ENCODE measurements at places on chromosomes 5 and 9.

DNA sequence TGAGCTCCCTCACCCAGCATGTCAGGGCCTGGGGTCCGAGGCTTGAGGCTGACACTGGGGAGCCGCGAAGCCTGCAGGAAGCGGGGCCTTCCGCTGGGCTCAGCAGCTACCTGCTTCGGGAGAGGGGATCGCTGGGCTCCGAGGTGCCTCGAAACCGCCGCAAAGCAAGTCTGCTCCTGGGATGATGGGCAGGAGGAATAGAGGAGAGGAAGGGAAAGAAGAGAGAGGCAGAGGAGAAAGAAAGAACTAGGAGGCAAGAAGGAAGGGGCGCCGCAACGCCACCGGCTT is 1.5 kb upstream of the PRDM12 start:
- no peak for DNase-seq

DNA sequence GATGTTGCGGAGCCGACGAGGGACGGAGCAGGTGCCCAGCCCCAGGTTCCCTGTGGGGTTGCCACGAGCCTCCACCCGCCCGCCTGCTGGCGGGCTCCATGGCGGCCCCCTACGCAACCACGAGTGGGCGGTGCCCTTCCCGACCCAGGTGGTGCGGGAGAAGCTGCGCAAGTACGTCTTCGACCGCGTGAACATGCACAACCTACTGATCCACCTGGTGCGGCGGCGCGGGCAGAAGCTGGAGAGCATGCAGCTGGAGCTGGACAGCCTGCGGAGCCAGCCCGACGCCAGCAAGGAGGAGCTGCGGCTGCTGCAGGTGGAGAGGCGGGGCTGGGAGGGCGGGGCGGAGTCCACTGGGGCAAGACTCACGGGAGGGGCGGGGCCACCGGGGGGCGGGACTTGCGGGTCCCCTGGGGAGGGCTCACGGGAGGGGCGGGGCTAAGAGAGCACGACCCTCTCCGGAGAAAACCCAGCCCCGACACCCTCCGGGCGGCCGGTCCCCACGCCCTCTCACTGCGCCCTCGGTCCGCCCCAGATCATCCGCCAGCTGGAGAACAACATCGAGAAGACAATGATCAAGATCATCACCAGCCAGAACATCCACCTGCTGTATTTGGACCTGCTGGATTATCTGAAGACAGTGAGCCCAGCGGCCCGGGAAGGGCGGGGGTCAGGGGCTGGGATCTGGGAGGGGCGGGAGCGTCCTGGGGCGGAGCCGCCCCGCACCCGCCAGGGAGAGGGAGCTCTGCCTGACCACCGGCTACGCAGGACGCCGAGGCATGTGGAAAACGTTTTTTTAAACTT is 3.9 kb downstream of the CCDC183 start:
- DNase-seq, result peak; percentile 90

GRCh38 chr5:156907667-156908066 is 55.4 kb downstream of the TIMD4 start:
- no peak for DNase-seq

GRCh38 chr5:131112424-131112823 is 52.6 kb downstream of the HINT1 start:
- DNase-seq, result no peak

DNA sequence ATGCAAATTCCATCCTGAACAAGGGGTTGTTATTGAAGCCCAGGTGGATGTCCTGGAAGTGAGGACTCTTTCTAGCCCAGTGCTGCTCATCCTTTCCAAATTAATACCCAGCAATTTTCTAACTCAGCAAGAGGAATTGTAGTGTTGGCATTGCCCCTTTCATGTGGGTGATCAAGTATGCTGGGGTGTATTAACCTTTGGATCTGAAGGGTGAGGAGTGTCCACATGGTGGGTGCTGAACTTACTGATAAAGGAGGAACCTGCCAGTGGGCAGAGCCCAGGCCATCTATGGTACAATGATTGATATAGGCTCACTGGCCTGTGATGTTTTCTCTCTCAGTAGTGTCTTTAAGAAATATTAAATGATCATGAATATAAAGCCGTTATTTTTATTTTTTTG is 210.1 kb downstream of the NTRK2 start:
- DNase-seq, result no peak

- DNase-seq, result no peak
Observed at GRCh38 chr5:83428126-83428525, 43.4 kb upstream of the VCAN start.

- DNase-seq, result no peak
Observed at GRCh38 chr5:157476702-157477408, 16.8 kb downstream of the NIPAL4 start.

DNA sequence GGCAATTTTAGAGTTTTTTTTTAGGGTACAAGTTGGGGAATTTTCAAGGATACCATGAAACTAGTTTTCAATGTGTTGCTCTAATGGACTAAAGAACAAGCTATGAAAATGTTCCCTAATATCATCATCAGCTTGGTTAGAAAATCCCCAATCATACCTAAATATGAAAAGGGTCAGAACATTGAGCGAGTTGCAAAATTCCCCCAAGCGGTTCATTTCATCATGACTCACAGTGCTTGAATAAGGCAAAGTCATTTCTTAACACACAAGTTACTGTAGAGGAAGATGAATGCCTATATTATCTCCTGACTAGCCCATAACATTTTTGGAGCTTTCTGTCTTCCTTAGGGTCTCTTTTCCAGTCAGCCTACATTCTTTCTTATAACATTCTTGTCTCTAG is 62.7 kb downstream of the ST8SIA4 start:
- DNase-seq, result no peak

DNA sequence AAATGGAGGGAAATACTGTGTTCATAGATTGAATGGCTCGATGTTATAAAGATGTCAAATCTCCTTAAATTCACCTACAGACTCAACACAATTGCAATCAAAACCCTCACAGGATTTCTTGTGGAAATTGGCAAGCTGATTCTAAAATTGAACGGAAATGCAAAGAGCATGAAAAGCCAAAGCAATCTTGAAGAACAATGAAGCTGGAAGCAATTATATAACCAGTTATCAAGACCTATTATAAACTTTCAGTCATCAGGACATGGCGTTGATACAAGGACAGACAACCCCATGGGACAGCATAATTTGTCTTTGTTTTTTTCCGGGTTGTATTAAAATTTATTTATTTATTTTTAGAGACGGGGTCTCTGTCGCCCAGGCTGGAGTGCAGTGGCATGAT is 53.5 kb upstream of the OTULINL start:
- DNase-seq, result no peak

DNA sequence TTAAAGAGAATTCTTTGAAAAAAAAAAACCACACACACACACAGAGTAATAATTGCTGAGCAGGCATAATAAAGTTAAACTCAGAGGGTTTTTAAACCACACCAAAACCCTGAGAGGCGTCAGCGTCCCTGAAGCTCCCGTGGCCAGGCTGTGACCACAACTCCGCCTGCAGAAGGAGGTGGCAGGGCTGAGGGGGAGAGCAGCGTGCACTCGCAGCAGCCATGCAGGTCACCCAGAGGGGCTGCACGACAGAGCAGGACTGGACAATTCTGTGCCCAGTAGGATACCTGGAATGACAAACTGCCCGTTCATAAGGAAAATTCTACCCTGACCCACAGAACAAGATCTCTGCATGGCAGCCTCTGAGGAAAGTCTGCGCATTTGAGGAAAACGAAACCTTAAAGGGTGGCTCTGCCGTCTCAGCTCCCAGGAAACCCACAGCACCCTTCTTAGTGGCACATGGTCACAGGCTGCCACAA is 44.0 kb downstream of the ROR2 start:
- DNase-seq, result no peak

- DNase-seq, result peak; percentile 53
Observed at GRCh38 chr5:1508659-1509290, 15.0 kb downstream of the LPCAT1 start.

DNA sequence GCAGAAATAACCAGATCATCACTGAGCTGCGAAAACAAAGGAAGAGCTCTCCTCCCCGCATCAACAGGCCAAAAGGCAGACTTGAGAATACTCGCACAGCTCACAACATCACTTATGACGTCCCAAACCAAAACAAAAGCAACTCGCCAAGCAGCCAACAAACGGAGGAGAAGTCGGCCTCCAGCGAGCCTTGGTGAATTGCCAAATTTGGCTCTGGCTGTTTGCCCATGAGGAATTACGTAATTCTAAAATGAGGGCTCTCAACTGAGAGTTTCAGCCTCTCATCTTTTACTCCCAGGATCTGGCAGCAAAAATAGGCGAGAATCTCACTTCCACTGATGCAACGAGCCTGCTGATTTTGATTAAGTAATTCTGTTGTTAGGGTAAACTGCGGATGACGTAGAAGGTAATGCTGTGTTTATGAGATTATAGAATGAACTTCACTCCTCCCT is 51.7 kb upstream of the SEMA6A start:
- DNase-seq, result peak; percentile 70

DNA sequence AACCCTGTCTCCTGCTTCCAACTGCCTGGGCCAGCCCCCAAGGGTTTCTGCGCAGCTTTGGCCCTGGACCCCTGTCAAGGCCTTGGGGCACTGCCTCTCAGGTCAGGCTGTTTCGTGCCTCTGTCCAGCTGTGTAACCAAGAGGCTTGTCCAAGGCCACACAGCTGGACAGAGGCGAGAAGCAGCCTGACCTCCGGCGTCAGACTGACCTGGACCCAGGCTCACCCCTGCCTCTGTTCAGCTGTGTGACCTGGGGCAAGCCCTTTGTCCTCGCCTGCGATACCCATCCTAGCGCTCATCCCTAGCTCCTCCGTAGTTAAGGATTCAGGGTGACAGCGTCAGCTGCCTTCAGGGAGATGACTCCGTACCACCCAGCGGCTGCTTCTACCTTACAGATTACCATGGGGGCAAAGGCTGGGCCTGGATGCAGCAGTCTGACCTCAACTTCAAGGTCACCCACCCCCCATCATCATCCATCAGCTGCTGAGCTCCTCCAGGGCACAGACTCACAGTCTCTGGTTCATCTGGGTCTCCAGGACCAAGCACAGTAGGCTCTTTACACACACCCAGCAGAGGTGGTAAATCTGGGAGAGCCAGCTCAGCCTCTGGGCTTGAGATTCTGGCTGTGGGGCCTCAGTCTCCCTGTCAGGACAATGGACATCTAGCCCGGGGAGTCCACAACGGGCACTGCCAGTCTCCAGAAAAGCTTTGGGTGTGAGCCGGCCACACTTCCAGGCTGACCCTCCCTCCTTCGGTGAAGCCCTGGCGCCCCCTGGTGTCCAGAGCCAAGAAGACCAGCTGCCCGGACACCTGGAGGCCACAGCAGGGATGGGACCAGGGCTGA is 7.9 kb downstream of the AK1 start:
- DNase-seq, result peak; percentile 96

- no peak for DNase-seq
Observed at GRCh38 chr5:33981408-33982162, 2.9 kb downstream of the SLC45A2 start.

GRCh38 chr9:81955625-81956024 is 12.3 kb downstream of the SPATA31D3 start:
- no peak for DNase-seq

DNA sequence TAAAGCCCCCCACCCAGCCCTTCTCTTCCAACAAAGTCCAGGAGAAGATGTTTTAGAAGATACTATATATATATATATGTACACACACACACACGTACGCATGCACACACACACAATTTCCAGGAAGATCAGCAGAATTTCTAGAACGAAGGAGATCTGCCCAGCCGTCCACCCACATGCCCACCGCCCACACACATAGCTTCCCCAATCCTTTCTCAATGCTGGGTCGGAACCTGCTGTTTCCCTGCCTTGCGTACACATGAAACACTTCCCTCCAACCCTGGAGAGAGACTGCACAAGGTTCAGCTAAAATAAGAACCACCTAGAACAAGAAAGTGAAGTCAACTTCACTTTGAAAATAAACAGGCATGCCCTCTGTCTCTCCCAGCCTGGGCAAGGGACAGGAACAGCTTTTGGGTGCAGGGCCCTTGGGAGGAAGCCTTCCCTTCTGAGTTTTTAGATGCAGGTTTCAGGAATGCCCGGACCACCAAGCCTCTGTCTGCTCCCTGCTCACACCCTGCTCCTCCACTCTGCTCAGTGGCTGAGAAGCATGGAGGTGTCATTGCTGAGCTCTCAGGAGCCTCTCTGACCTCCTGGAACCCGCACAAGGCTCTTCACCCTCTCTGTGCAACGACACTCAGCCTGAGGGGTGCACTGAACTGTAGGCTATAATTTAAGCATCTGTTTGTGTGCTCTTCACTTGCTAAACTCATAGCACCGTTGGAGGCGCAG is 149.4 kb downstream of the C5orf15 start:
- DNase-seq, result no peak

GRCh38 chr5:43008363-43009153 is 31.6 kb downstream of the ANXA2R start:
- peak; percentile 91 for DNase-seq

DNA sequence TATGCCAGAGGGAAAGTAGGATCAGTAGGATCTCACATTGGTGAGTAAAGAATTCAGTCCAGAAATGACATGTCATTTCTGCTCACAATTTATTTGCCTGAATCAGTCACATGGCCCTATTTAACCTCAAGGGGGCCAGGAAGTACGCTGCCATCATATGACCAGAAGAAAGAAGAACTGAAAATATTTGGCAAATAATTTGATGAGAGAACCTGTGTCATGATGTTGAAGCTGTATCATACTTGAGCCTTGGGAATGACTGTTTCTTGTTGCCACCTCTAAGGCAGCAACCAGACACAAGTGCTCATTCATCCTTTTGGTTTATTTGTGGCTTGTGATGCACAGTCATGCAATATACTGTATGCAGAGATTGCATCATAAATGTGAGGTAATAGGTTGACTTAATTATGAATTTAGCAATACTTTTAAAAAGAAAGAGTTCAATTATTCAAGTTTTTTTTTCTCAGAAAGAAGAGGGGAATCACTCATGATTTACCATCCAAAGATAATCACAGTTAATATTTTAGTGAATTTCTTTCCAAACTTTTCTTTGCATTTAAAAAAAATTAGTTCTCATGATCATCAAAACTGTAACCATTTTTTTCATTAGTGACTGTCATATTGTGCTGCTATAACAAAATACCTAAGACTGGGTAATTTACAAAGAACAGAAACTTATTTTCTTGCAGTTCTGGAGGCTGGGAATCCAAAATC is 8.2 kb upstream of the ZFYVE16 start:
- no peak for DNase-seq

DNA sequence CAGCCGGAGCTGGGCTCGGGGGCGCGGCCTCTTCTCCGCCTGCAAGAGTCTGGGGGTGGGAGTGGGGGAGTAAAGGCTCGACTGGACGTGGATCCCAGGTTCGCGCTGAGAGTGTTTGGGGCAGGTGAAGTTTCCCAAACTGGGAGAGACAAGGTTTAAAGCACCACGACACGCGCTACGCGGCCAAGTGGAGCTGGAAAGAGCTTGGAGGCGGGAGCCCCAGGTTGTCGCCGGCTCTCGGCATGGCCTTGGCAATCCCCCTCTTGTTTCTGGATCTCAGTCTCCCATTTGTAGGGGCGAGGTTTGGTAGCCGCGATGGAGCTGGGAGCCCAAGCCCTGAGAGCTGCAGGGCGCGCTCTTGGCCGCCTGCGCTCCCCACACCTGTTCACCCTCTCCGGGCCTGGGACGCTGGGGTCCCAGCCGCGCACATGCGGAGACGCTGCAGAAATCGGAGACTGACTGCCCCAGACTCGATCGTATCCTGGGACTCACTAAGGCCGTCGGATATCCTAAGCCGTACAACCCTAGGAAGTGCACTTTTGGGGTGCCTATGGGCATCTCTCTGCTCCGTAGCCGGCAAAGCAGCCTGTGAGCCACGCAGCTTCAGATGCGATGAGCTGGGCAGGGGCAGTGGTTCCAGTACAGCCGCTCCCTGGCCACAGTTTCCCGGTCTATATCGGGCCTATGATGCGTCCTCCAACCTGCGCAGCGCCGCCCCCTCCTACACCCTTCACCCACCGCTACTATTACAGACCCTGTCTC is 937 bp downstream of the TMOD1 start:
- DNase-seq, result no peak

GRCh38 chr9:20725675-20726074 is 41.6 kb downstream of the FOCAD start:
- no peak for DNase-seq

Data from Right ventricle myocardium inferior (tissue), 1 donor.